ENCODE measurements at places on chromosomes 3 and 15.

DNA sequence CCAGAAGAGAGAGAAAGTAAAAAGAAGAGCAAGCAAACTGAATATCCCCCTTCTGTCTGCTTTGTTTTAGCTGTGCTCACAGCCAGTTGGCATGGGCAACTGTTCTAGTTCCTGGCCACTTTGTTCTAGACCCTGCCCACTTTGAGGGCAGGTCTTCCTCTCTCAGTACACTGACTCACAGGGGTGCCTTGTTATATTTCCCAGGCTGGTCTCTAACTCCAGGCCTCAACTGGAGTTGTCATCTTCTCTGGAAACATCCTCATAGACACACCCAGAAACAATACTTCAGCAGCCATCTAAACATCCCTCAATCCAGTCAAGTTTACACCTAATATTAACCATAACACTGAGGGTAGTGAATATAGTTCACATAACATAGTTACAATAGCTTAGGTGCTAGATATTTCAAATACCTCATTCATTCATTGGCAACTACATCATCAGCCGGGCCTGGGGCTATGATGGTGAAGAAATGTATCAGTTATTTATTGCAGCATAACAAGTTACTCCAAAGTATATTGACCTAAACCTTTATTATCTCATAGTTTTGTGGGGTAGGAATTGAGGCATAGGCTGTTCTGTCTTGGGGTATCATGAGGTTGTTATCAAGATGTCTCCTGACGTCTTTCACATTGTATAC is 106.0 kb downstream of the UBE2E2 start:
- no peak for DNase-seq
- no peak overlapping the region for H3K4me3 ChIP-seq
- no peak overlapping the region for H3K27ac ChIP-seq
- H3K36me3 ChIP-seq = no peaks in the 10 kb centered on the region
- H3K4me1 ChIP-seq = no peaks in the 10 kb centered on the region

DNA sequence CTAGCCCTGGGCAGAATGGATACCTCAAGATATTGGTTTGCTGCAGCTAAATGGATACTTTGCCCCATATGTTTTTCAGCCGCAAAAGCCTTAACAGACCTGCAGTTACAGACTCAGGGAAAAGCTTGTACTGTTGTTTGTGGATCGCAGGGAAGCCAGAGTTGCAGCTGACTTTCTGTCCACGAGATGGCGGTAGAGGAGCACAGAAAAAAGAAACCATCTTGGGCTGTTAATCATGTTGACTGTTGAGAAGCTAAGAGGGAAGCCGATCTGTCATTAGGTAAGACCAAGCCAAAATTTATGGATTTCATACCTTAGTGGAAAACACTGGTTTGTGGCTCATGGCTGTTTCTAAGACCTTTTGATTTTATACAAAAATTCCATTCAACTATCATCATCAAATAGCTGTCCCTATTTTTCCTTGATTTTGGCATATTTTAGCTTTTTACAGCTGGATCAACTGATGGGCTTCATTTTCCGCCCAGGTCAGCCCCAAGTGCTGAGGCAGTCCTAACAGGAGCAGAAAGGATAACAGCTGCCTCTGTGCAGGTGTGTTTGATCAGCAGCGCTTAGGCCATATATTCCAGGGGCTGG is 205.7 kb upstream of the ZPLD1 start:
- no peaks in the 10 kb centered on the region for H3K27me3 ChIP-seq
- no peaks in the 10 kb centered on the region for H3K4me1 ChIP-seq
- no peak overlapping the region for H3K27ac ChIP-seq
- H3K36me3 ChIP-seq = no peaks in the 10 kb centered on the region
- H3K4me3 ChIP-seq = no peak overlapping the region

DNA sequence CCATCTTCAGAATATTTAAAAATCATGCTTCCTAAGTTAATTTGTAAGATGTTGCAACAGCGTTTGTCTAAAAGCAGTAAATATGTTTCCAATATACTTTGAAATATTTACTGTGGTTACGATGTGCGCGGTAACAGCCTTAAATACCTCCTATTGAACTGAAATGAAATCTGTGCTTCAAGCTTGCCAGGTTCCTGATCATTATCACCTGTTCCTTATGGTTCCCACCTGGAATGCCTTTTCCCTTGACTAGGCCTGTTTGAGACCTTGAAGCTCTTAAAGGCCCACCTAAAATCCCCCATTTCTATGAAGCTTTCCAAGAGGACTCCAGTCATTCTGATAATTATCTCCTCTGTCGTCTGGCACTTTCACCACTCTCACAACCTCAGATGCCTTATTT is 146.7 kb downstream of the NAALADL2 start:
- no peak overlapping the region for H3K27ac ChIP-seq
- no peak overlapping the region for H3K4me3 ChIP-seq
- no peak for DNase-seq
- H3K36me3 ChIP-seq = no peaks in the 10 kb centered on the region
- no peaks in the 10 kb centered on the region for H3K4me1 ChIP-seq

DNA sequence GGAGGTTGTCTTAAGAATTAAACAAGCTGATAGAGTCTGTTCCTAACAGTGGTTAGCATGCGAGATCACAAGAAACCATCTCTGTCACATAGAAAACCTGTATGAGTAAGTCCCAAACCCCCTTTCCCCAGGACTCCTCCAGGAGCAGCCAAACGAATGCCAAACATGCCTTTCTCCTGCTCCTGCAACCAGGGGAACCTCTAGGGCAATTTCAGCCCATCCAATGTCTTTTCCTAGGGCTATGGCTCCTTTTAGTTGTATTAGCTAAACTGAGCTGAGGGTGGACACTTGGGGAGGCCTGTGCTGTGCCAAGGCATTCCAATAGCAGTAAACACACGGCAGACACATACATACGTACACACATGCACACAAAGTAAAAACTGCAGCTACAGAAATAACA is 36.5 kb upstream of the TIMP4 start:
- no peak overlapping the region for H3K27ac ChIP-seq
- H3K4me3 ChIP-seq = no peak overlapping the region
- no peaks in the 10 kb centered on the region for H3K4me1 ChIP-seq
- H3K36me3 ChIP-seq = no peaks in the 10 kb centered on the region
- DNase-seq = no peak

DNA sequence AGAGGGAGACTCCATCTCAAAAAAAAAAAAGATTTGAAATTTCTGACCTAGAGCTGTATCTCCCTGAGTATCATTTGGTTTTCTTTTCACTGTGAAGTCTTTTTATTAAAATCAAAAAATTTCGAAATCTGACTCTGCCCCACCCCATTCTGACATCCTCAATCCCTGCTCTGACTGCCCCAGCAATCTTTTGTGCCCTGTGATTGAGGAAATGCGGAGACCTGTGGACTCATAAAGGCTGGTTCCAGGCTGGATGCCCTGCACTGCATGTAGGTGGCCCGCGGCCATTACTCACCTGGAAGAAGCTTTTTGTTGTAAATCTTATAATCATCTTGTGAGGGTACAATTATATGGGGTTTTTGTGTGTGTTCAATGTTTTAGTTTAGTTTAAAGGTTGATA is 147.3 kb upstream of the SEMA6D start:
- no peaks in the 10 kb centered on the region for H3K36me3 ChIP-seq
- no peak overlapping the region for H3K4me3 ChIP-seq
- no peak for DNase-seq
- no peaks in the 10 kb centered on the region for H3K4me1 ChIP-seq
- no peaks in the 10 kb centered on the region for H3K27me3 ChIP-seq

- DNase-seq = no peak
- H3K36me3 ChIP-seq = no peaks in the 10 kb centered on the region
- no peaks in the 10 kb centered on the region for H3K4me1 ChIP-seq
- no peak overlapping the region for H3K27ac ChIP-seq
Observed at GRCh38 chr15:96374499-96374898, 44.0 kb downstream of the NR2F2 start.

- DNase-seq = no peak
- H3K36me3 ChIP-seq = no peaks in the 10 kb centered on the region
- no peaks in the 10 kb centered on the region for H3K4me1 ChIP-seq
- H3K4me3 ChIP-seq = no peak overlapping the region
Observed at GRCh38 chr3:172913911-172914655, 163.6 kb downstream of the ECT2 start.

GRCh38 chr3:25887907-25888306 is 98.0 kb downstream of the OXSM start:
- H3K27me3 ChIP-seq = no peaks in the 10 kb centered on the region
- peaks cover 4% of the 10 kb centered on the region for H3K4me1 ChIP-seq
- no peaks in the 10 kb centered on the region for H3K36me3 ChIP-seq
- H3K27ac ChIP-seq = no peak overlapping the region

DNA sequence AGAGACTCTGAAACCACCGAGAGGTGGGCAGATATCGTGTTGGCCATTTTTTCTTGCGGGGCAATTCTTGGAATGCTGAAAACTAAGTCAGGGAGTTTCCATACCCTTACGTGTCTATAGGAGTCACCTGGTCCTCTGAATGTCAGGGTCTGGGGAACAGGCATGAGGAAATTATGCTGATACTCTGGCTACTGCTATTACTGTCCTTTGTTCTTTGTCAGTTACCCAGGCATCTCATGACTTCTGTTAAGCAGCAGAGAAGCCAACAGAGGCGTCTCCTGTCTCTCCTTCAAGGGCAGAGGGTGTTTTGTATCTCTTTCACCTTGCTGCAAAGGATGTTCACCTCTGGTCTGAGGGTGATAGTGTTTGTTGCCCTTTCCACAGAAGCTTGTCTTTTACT is 559.5 kb upstream of the CCDC54 start:
- H3K27ac ChIP-seq = no peak overlapping the region
- peaks cover 10% of the 10 kb centered on the region for H3K4me1 ChIP-seq
- H3K27me3 ChIP-seq = no peaks in the 10 kb centered on the region
- H3K36me3 ChIP-seq = no peaks in the 10 kb centered on the region
- H3K4me3 ChIP-seq = no peak overlapping the region

- H3K36me3 ChIP-seq = no peaks in the 10 kb centered on the region
- H3K4me1 ChIP-seq = no peaks in the 10 kb centered on the region
Observed at GRCh38 chr15:74403588-74403919, 30.2 kb downstream of the SEMA7A start.

GRCh38 chr3:157201648-157202278 is 41.8 kb upstream of the CCNL1 start:
- no peaks in the 10 kb centered on the region for H3K27me3 ChIP-seq
- H3K36me3 ChIP-seq = no peaks in the 10 kb centered on the region
- no peaks in the 10 kb centered on the region for H3K4me1 ChIP-seq
- no peak overlapping the region for H3K27ac ChIP-seq
- no peak overlapping the region for H3K4me3 ChIP-seq
- no peak for DNase-seq

GRCh38 chr3:118628704-118629341 is 405.8 kb downstream of the IGSF11 start:
- H3K36me3 ChIP-seq = no peaks in the 10 kb centered on the region
- DNase-seq = peak; percentile 60
- no peaks in the 10 kb centered on the region for H3K4me1 ChIP-seq
- H3K27me3 ChIP-seq = no peaks in the 10 kb centered on the region
- H3K4me3 ChIP-seq = no peak overlapping the region

GRCh38 chr15:70101459-70102113 is 3.9 kb upstream of the TLE3 start:
- no peaks in the 10 kb centered on the region for H3K36me3 ChIP-seq
- no peak for DNase-seq
- H3K27ac ChIP-seq = peak overlapping the region; percentile 63

GRCh38 chr3:141370065-141370533 is 1.8 kb downstream of the ZBTB38 start:
- DNase-seq = peak; percentile 74
- peaks cover 41% of the 10 kb centered on the region for H3K4me1 ChIP-seq
- no peaks in the 10 kb centered on the region for H3K27me3 ChIP-seq
- no peaks in the 10 kb centered on the region for H3K36me3 ChIP-seq

- H3K4me3 ChIP-seq = no peak overlapping the region
- H3K27me3 ChIP-seq = no peaks in the 10 kb centered on the region
Observed at GRCh38 chr3:52439426-52440248, 5.3 kb downstream of the SEMA3G start.

GRCh38 chr3:169556349-169556870 is 107.1 kb downstream of the MECOM start:
- H3K4me3 ChIP-seq = no peak overlapping the region
- no peak overlapping the region for H3K27ac ChIP-seq
- H3K4me1 ChIP-seq = no peaks in the 10 kb centered on the region
- DNase-seq = no peak
- no peaks in the 10 kb centered on the region for H3K27me3 ChIP-seq

- H3K27ac ChIP-seq = no peak overlapping the region
- no peaks in the 10 kb centered on the region for H3K4me1 ChIP-seq
- no peaks in the 10 kb centered on the region for H3K27me3 ChIP-seq
- H3K4me3 ChIP-seq = no peak overlapping the region
- no peaks in the 10 kb centered on the region for H3K36me3 ChIP-seq
- DNase-seq = no peak
Observed at GRCh38 chr3:109679664-109680063, 342.3 kb upstream of the DPPA4 start.

- no peaks in the 10 kb centered on the region for H3K36me3 ChIP-seq
- H3K27ac ChIP-seq = peak overlapping the region; percentile 12
- no peak overlapping the region for H3K4me3 ChIP-seq
- DNase-seq = no peak
- H3K27me3 ChIP-seq = no peaks in the 10 kb centered on the region
- no peaks in the 10 kb centered on the region for H3K4me1 ChIP-seq
Observed at GRCh38 chr3:151630938-151631441, 102.7 kb upstream of the AADACL2 start.

DNA sequence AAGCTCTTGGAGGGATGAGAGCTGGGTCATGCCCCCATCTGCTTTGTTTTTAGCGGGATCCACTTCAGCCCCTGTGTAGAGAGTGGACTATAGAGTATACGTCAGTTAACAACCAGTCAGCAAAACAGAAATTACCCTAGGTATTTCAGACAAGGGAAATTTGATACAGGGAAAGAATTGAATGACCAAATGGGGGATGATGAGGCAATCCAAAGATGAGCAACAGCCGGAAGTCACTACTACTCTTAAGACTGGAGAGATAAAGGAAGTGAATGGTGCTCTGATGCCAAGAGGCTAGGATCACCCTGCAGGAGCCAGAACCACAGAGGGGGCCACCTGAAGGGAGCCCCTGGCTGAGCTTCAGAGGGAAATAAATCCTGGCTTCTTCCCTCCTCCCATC is 1.7 kb upstream of the GPR62 start:
- no peaks in the 10 kb centered on the region for H3K27me3 ChIP-seq
- H3K27ac ChIP-seq = no peak overlapping the region
- H3K4me3 ChIP-seq = no peak overlapping the region
- peaks cover 19% of the 10 kb centered on the region for H3K4me1 ChIP-seq
- DNase-seq = no peak

DNA sequence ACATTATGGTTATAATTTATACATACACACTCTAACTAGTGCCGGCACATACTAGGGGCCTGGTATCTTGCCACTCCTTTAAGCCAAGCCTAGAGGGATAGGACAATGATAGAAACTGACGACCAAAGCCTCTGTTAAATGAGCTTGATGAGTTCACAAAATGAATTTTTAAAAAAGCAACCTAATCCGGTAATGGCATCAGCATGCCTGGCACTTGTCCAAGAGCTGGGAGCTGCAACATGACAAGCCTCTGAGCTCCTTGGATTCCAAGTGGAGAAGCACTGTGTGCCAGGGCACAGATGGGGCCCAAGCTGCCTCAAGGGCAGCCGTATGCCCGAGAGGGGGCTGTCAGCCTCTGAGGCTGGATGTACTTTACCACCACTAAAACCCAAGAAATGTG is 9.7 kb downstream of the ETV5 start:
- peaks cover 37% of the 10 kb centered on the region for H3K4me1 ChIP-seq
- no peaks in the 10 kb centered on the region for H3K27me3 ChIP-seq
- H3K4me3 ChIP-seq = no peak overlapping the region

Measured in right atrium auricular region (tissue), 2 donors.